DMS153 (cell line): ENCODE measurements at places on chromosomes 2 and 18.

DNA sequence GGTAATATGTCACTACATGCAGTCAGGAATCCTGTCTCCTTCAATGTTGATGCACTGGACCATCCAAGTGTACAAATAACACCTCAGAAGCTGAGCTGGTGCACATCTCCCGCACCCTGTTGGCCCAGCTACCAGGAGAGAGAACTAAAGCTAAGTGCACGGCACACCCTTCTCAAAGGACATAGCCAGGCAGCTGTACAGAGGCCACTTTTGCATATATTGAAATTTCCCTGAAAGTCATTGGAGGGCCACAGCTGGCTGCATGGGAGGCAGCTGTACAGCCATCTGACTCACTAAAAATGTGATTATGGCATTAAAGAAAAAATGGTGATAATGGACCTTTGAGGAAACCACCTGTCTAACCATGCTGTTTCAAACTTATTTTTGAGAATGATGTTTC lies 441.7 kb downstream of the CBLN2 start:
- DNase-seq: no peak

GRCh38 chr18:40159141-40160017 lies 1795.7 kb upstream of the PIK3C3 start:
- DNase-seq: peak; percentile 80

GRCh38 chr18:49723648-49724180 lies 89.6 kb downstream of the ACAA2 start:
- DNase-seq: no peak

GRCh38 chr2:226756131-226756530 lies 43.5 kb downstream of the IRS1 start:
- DNase-seq: no peak

GRCh38 chr18:8167673-8168072 lies 441.6 kb upstream of the RAB12 start:
- DNase-seq: no peak

- no peak for DNase-seq
These were observed 200.5 kb downstream of the TNS1 start for GRCh38 chr2:217802266-217802665.

DNA sequence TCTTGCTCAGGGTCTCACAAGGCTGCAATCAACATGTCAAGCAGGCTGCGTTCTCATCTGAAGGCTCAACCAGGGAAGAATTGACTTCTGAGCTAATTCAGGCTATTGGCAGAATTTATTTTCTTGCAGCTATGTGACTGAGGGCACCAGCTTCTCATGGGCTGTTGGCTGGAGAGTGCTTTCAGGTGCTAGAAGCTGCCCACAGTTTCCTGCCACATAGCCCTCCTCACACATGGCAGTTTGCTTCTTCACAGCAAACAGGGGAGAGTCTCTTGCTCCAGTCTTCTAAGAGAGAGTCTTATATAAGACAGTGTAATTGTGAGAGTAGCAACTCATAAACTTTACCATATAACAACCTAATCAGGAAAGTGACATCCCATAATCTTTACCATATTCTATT lies 37.5 kb upstream of the INO80C start:
- DNase-seq: no peak

DNA sequence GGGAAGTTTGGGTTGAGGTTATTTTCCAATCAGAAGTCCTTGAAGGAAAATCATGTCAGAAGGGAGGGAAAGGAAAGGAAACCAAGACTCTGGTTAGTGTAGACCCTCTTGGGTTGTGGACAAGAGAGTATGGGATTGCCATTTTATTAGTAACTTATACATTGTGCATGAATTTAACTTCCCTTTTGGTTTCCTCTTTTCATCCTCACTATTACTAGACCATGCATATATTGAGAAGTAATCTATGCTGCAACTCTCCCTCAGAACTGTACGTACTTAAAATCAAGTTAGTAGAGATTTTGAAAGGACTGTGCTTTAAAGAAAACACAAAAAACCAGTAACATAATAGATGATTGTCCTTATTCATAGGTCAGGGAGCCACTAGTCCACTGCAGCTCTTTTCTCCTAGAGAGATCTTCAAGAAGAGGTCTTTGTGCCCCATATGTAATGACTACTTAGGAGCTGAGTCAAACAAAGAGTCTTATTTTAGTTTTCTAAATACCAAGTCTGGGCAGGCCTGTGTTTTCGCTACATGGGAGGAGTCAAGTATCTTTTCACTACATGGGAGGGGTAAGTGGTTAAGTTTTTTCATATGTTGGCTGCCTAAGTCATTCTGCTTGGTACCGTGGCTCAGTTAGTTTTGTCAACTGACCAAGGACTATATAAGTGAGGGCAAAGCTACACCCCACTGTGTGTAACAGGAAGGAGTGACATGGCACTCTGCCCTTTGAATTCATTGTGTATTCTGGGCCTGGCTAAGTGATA lies 25.2 kb upstream of the FAM117B start:
- DNase-seq: no peak

DNA sequence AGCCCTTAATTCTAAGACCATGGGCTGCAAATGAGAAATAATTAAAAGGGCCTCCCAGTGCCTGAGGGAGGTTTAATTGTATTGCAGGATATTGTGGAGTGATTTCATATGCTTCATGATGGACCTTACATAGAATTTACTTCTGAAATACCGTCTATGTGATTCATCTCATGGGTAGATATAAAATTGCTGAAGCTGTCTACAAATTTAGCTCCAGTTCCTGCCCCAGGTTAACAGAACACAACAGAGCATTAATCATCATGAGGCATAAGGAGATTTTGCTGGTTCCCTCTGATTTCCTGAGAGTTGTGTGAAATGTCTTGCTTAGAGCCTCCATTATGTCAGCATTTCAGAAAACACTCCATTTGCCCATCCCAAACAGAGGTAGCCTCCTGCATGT lies 770 bp downstream of the UPP2 start:
- DNase-seq: no peak

- no peak for DNase-seq
These were observed 89.3 kb downstream of the CABYR start for GRCh38 chr18:24227977-24228666.

DNA sequence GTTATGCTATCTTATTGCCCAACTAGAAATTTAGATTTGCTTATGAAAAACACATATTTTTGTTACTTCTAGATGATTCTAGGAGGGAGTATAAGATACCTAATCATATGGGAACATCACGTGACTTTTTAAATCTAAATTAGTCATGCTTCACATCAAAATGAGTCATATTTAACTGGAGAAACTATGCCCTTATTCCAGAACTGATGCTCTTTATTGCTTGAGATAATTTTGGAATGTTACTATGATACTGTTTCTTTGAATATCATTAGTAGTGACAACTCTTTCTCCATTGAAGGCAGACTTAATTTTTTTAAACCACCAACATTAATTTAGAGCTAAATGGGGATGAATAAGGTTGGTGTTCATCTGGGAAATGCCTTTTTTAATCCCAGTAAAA lies 19.9 kb upstream of the ELAC1 start:
- no peak for DNase-seq

DNA sequence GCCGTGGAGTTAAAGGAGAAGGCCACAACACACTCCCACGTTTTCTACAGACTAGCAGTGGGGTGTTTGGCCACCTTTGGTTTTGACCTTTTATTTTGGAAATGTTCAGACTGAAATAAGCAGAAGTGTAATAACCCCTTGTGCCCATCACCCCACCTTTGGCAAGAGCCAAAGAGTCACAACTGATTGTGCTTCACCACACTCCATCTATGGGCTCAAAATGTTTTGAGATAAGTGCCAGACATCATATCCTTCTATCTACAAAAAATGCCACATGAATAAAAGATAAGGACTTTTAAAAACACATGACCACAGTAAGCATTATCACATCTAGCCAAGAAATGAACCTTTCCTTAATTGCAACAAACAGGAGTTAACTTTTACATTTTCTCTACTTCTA lies 9.9 kb upstream of the GPR35 start:
- DNase-seq: no peak

GRCh38 chr18:55864281-55864680 lies 276.3 kb upstream of the TCF4 start:
- no peak for DNase-seq

GRCh38 chr2:39304729-39305128 lies 61.0 kb upstream of the CDKL4 start:
- DNase-seq: no peak

DNA sequence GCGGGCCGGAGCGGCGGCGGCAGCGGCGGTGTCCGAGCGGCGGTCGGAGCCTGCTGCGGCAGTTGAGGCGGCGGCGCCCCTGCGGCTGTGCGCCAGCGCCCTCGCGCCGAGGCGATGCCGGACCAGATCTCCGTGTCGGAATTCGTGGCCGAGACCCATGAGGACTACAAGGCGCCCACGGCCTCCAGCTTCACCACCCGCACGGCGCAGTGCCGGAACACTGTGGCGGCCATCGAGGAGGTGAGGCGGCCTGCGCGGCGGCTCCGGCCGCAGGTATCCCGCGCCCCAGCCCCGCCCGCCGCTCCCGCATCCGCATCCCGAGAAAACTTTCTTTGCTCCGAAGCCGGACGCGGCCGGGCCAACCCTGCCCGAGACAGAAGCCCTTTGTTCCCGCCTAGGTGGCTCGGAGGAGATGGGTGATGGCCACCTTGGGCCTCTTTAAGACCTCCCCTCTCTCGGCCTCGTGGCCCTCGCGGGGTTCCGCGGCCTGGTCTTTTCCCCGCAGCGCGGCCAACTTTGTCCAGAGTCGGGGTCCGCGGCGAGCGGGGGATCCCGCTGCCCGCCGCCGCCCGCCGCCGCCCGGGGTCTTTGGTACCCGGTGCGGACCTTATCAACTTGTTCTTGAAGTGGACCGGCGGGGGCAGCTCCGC lies 504 bp downstream of the ASAP2 start:
- DNase-seq: no peak

- peak; percentile 23 for DNase-seq
These were observed 389.5 kb upstream of the TNP1 start for GRCh38 chr2:217249121-217250012.

DNA sequence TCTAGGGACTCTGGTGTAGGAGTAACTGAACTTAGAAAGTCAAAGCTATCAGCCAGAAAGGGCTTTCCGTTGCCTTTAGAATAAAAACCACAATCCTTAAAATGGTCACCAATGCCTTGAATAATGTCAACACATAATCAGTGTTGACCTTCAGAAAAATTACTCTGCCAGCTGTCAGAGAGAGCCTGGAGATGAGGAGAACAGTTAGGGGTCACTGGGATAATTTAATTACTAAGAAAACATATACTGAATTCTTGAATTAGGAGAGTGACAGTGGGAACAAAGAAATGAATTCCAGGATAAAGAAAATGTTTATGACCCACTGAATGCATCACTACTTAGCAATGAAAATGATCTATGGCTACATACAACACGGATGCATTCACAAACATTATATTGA lies 23.4 kb upstream of the UGP2 start:
- DNase-seq: no peak

DNA sequence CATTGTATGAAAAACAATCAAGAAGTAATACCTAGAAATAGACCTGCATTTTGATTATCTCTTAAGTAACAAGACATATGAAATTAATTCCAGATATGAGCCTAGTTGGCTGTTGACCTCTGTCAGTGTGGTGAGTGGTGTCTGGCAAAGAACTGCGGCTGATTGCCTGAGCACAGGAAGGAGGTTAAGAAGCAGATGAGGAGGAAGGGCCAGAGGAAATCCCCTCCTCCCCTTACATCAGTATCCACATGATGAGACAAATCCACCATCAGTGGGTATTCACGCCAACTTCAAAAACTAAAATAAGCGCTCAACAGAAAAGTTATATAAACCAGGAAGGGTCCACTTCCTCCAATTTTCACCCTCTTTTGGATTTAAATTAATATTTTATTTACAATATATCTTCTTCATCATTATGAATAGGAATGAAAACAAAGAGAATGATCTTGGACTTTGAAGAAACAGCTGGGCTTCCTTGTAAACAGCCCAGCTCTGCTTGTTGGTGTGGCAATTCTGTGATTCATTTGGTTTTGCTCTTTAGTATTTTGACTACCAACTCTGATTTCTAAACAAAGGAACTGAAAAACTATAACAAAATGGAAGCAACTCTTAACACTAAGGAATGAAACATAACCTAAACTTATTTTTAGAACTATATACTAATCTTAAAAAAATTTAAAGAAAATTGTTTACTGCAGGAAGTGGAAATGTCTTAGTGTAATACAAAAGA lies 27.3 kb downstream of the RFTN2 start:
- no peak for DNase-seq

GRCh38 chr2:148527488-148528340 lies 116.8 kb upstream of the EPC2 start:
- no peak for DNase-seq

DNA sequence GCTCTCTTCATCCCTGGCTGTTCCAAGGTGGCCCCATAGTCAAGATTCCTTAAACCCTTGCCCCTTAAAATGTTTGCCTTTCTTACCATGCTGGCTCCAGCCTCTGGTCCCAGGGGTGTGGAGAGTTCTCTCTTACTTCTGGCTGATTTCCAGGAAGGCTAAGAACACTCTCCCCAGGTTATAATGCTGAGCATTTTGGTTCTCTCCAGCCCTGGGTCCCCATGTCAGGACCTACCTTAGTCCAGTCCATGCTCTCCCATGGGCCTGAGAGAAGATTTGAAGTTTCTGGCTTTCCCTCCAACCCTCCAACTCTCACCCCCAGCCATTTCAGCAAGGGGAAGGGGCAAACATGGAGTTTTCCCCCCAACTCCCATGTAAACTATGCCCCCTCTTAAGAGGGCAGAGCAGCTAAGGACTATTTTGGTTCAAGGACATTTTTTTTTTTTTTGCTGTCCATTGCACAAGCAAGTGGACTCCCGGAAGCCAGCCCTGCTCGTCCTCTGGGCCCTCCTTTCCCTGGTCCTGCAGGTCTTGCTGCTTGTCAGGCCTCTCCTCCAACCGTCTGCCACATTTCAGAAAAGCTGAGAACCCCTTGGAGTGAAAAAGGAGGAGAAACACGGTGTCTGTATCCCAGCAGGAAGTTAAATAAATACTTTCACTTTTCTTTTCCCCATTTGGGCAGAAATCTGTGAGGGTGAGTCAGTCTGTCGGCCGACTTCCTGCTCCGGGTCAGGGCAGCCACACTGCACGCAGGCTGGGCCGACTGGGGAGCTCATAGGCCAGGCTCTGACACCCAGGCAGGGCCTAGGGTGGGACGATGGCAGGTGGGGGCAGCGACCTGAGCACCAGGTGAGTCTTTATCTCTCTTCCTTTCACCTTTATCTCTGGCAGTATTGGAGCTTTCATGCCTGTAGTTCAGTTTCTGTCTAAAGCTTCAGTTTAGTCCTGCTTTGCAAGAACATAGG lies at the start of gene SP140L:
SP140L (plus strand) TSS at position 741 of the 965 bp plus-strand sequence; CDS start at position 818, 77 bp downstream.
- DNase-seq: peak; percentile 42

DNA sequence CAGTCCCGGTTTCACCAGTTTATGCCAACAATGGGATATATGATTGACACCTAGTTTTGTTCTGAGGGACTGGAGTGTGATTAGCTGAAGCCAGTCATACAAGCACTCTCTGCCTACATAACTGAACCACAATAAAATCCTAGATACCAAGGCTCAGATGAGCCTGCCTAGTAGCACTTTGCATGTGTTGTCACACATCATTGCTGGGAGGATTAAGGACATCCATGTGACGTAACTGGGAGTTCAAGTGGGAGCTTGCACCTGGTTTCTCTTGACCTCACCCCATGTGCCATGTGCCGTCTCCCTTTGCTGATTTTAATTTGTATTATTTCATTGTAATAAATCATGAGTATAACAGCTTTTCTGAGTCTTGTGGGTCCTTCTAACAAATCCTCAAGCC lies 90.3 kb downstream of the TMEM163 start:
- peak; percentile 11 for DNase-seq

- no peak for DNase-seq
These were observed 1128.6 kb upstream of the CDH2 start for GRCh38 chr18:29305516-29305915.
